Activated gamma-delta T cell (primary cell): ENCODE measurements at places on chromosomes 12 and 14.

DNA sequence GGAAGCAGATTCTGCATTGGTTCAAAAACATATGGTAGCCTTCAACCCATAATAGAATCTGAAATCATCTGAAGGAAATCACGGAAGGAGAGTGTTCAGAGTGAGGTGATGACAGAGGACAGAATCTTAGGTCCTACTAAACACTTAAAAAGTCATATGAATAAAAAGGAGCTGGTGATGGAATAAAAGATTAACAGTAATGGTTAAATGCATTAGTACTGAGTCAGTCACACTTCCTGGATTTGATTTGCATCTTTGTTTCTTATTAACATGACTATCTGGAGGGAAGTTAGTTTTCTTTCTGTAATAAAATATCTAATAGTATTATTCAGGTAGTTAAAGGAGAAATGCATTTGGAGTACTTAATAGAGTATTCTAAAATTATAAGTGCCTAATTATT is 296.3 kb upstream of the ATXN7L3B start:
- DNase-seq: no peak

DNA sequence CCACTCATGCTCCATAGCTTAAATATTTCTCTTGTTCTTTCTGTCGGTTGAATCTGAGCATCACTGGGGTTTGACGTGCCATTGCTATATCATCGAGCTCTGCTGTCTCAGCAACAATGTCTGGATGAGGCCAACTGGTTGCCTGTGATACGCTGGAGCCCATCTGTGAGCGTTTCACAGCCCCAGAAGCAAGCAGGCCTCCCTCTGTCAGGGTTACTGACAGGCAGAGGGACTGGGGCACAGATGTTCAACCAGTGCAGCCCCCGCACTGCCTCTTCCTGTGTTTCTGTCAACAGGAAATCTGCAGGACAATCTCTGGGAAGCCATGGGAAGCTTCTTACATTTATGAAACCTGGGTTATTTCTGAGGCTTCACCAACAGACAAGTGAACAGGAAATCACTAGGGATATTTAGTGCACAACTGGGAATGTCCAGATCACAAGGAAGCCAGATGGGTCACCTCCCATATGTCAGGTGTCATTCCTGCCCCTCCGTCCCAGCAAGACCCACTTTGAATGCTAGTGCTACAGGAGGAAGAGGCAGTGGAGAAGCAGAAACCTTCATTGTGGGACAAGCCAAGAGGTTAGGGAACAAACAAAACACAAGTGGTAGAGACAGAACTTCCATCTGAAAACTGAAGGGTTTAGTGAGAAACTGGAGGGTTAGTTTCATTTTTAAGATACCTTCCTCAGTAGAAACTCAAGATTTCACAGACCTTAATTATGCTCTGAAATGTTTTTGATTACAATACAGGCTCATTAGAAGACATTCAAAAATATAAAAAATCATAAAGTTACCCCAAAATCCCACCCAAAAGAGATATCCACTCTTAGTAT is 24.1 kb downstream of the DMAC2L start:
- no peak for DNase-seq

- no peak for DNase-seq
Observed at GRCh38 chr12:20370014-20370386, 1.7 kb downstream of the PDE3A start.

DNA sequence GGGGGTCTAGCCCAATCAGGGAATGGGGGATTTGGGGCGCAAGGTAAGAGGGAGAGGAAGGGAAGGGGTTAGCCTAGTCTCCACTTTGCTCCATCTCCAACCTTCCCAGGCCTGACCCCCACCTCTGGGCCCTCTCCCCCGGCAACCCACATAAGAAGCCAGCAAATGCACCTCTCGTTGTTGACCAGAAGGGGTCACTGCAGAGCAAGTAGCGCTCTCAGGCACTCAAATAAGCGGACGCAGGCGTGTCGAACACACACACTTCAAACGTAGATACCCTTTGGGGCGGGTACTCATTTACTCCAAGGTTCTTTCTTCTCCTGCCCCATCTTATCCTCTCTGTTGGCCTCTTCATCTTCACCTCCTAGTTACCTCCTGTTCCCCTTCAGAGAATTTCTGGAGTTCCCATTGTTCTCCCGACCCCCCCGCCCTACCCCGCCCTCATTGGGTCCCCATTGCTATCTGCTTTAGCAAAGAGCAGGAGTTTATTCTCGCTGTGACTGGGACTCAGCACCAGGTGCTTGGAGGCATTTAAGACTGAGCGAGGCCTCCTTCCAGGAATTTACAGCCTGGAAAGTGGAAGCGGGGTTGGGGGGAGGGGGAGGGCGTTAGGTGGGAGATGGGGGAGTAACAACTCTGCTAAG is 1.5 kb upstream of the SRRM4 start:
- no peak for DNase-seq

GRCh38 chr14:99874306-99874705 is 81.1 kb downstream of the EML1 start:
- DNase-seq: no peak

DNA sequence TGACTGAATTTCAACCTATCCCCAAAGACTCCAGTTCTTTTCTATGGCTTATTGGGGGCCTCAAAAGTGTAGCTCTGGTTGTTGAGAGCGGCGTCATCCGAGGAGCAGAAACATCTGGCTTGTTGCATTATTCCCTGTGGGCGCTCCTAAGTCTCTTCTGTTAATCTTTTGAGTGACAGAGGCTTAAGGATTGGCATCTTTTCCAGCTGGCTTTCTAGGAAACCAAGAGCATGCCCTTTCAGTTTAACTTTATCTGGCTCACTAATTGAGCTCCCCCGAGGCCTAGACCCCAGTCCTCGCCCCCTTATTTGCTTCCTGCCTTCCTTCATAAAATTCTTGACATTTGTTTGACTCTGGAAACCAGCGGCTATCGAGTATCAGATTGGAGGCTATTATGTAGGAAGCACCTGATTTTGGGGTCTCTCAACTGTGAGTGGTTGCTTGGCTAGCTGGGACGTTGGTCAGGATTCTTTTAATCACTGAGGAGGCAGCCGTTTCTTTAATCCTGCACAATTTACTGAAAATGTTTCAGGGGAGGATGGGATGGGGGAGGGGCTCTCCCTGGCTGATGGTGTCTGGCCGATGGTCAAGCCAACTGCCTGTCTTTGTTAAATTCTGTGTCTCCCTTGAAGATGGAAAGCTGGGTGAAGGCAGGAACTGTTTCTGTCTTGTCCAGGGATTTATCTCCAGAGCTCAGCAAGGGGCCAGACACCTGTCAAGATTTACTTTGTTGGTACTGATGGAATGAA is 3.1 kb downstream of the SMOC1 start:
- DNase-seq: no peak

DNA sequence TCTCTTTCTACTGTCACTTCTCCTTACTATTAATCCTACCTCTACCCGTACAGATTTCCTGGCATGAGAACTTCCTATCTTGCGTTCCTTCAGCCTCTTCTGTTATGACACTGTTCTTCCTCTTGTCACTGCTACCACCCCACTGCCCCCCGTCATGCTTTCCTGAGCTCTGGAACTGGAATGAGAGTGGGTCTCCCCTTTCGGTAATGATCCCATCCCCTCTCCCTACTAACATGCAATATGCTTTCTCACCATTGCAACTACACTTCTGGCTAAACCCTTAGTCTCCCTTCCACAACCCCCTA is 4.9 kb upstream of the AP1G2 start:
- no peak for DNase-seq

DNA sequence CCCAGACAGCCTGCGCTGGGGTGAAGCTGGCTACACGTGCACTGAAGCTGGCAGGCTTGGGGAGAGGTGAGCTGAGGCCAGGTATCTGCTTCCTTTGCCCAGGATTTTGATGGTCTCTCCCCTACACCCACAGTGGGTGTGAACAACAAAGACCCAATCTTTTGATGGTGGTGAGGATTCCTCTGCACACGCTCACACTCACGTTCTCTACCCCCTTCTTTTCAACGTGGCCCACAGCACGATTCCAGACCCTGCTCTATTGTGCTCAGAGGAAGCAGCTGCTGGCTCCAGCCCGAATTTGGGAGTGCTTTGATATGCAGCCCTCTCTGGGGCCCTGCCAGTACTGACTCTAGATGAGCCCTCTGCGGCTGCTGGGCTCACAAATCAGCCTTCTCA is 4.9 kb downstream of the CD9 start:
- no peak for DNase-seq

DNA sequence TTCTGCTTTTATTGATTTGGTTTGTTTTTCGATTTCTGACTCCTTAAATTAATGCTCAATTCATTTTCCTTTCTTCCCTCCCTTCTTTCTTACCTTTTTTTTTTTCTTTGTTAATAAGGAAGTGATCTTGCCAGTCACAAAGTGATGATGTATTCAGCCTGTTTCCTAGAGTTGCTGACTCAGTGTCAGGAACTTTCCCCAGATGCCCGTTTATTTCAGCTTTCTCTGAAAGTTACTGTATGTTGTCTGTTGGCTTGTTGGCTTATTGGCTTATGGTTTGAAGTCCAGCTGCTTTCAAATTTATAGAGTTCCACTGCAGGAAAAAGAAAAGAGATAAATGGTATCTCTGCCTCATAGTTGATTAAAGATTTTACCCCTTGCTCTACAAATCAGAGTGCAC is 12.4 kb upstream of the SLC6A15 start:
- no peak for DNase-seq

DNA sequence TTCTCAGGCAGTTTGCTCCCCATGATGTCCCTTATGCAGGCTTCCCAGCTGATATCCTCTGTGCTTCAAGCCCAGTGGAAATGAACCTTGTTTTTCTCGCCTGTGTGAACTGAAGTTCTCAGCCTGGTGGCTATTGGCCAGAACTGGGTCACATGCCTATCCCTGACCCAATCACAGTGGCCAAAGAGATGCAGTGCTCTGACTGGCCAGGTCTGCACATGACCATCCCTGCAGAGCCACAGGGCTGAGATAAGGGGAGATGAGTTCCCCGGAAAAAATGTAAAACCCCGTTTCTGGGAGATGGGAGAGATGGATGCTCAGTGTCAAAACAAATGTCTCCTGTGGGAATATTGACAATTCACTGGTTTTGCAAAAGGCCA is 34.7 kb upstream of the FZD10 start:
- no peak for DNase-seq

DNA sequence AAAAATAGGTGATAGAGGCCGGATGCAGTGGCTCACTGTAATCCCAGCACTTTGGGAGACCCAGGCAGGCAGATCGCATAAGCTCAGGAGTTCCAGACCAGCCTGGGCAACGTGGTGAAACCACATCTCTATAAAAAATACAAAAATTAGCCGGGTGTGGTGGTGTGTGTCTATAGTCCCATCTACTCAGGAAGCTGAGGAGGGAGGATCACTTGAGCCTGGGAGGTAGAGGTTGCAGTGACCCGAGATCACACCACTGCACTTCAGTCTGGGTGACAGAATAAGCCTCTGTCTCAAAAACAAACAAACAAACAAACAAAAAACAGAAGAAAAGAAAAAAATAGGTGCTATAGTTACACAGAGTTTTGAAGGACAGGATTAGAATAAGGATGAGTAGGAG is 142.1 kb downstream of the SAMD4A start:
- no peak for DNase-seq

- no peak for DNase-seq
Observed at GRCh38 chr12:64170024-64170423, 52.1 kb downstream of the KICS2 start.

GRCh38 chr14:53701108-53701875 is 255.3 kb downstream of the BMP4 start:
- no peak for DNase-seq

GRCh38 chr14:22280497-22281316 is 308.3 kb downstream of the DAD1 start:
- DNase-seq: no peak

DNA sequence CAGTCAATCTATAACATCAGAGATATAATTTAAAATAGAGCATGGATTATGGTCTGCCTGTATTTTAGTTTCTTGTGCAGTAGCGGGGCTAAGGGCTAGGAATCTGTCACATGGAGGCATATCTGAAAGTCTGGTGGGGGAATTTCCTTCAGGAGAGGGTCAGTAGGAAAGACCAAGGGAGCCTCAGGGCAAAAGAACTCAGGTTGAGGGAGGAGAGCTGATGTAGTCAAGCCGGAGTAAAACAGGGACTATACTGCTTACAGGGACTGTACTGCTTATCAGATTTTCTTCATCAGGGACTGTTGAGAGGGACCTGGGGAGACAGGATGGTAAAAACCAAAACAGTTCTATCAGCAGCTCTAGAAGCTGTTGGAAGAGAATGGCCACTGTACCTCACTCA is 82.0 kb upstream of the CPM start:
- no peak for DNase-seq

GRCh38 chr12:131883521-131883900 is 10.9 kb upstream of the ULK1 start:
- no peak for DNase-seq

DNA sequence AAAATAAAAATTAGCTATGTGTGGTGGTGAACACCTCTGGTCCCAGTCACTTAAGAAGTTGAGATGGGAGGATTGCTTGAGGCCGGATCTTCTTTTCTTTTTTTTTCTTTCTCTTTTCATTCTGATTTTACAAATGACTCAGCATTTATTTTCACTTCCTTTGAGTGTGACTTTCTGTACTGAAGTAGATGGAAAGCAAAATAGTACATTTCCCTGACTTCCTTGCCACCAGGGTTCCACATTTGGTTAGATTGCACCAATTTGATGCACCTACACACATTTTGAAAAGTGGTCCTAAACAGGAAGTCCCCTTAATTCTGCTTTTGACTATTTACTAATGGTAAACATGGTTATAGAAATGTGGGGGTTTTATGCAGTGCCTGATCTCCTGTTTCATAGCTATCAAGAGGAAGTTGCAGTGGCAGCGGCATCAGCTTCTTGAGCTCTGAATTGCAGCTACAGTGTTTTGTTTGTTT is 13.0 kb upstream of the LEMD3 start:
- no peak for DNase-seq

GRCh38 chr14:99185436-99186068 is 86.4 kb downstream of the BCL11B start:
- DNase-seq: no peak

GRCh38 chr14:60652674-60653651 is 3.7 kb upstream of the SIX1 start:
- no peak for DNase-seq

DNA sequence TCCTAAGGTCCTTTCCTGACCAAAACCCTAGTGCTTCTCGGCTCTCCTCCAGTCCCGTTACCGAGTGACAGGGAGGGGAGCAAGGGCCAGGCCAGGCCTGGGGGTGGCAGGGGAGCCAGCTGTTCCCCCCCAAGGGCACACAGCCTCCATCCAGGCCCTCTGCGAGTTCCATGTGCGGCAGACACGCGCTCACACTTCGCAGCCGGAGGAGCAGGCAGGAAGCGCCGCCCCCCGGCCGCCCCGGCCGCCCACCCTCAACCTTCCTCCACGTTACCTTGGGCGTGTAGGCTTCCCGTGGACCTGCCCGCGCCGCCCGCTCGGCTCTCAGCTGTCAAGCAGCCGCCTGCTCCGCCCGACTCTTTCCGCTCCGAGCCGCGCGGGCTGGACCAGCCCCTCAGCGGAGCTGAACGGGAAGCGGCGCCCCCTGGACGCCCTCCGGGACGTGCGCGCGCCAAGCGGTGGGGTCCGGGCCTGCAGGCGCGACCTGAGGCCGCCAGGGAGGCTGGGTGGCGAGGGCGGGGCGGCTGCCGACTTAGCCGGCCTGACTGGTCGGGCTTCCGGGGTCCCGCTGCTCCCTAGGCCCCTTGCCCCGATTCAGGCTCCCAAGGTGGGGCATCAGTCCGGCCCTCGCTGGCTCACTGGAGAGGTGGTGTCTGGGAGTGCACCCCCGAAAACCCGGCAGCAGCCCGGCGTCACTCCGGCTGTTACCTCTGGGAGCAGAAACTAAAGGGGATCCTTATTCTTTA is at the start of gene CRACR2A:
Gene CRACR2A, minus strand, starts transcription at position 369 of the 746 bp plus-strand sequence. CDS start 56,110 bp downstream, outside the sequence.
- DNase-seq: peak; percentile 82
